ENCODE measurements at places on chromosomes 12 and 14. TPM values are rescaled to one million over a fixed set of nuclear protein-coding genes. Genes with fewer than 3 reads are reported as not detected.

TSPAN19 gene
- not detected for total RNA-seq

KCNC2 gene
- not detected for total RNA-seq

DNA sequence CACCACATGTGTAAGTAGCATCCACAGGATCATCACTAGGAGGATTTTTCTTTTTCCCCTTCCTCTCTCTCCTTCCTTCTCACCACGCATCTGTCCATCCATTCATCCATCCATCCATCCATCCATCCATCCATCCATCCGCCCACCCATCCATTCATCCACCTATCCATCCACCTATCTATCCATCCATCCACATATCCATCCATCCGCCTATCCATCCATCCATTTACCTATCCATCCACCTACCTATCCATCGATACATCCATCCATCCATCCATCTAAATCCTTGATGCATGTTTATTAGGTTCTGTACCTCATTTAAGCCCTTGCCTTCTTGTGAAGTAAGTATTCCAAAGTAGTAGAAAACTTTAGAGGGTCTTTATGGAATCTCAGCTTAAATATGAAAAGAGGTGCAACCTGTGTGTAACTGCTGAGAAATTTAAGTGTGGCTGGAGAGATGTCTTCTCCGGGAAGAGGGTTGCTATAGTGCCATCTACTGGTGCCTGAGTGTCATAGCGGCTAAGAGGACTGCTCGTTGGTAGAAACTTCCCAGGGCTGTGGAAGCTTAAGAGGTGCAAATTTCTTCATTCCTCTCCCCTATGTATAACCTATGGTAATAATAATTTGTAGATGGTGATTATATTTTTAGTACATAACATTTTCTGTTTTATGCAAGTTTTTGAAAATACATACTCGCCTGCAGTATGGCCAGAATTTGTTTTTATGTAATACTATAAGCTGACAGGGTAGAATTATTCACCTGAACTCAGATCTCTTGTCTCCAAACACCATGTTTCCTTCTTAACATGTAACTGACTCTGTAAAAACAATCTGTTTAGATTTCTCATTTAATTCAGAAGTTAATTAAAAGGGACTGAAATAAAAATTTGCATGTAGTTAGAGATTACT lies 46.0 kb downstream of the MYO1H start:
- no peaks in the 10 kb centered on the region for H3K36me3 ChIP-seq
- peaks cover 16% of the 10 kb centered on the region for H3K27me3 ChIP-seq
- no peak overlapping the region for H3K4me3 ChIP-seq
- H3K4me1 ChIP-seq = no peaks in the 10 kb centered on the region

- no peaks in the 10 kb centered on the region for H3K27me3 ChIP-seq
- no peak overlapping the region for H3K4me3 ChIP-seq
- H3K27ac ChIP-seq = peak overlapping the region; percentile 87
Observed at GRCh38 chr14:69712599-69713088, 54.3 kb upstream of the SRSF5 start.

GRCh38 chr12:52280319-52280795 lies 5.9 kb downstream of the KRT86 start:
- peaks cover 11% of the 10 kb centered on the region for H3K4me1 ChIP-seq
- H3K27ac ChIP-seq = no peak overlapping the region
- no peaks in the 10 kb centered on the region for H3K36me3 ChIP-seq
- no peak overlapping the region for H3K4me3 ChIP-seq
- DNase-seq = no peak
- peaks cover 29% of the 10 kb centered on the region for H3K27me3 ChIP-seq

DNA sequence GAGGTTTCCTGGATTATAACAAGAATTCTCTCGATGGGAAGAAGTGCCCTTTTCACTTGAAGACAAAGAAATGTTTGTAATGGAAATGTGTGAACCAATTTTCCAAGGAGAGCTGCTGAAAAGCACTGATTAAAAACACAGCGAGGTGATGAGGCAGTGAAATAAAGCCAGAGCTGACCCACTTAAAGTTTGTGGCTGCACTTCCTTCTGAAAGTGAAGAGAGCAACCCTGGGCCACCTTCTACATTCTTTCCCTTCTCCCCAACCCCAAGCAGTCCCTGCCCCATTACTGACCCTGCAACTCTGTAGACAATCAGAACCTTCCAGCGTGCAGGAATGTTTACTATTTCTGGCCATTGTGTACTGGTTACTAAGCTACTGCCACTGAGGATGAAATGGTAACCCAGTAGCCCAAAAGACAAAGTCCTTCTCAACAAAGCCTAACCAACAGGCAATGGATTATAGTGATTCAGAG lies 173.9 kb downstream of the TTC7B start:
- H3K4me3 ChIP-seq = no peak overlapping the region
- no peaks in the 10 kb centered on the region for H3K4me1 ChIP-seq
- no peak for DNase-seq
- no peaks in the 10 kb centered on the region for H3K27me3 ChIP-seq
- H3K27ac ChIP-seq = no peak overlapping the region

- H3K4me1 ChIP-seq = peaks cover 11% of the 10 kb centered on the region
- H3K27me3 ChIP-seq = peaks cover 25% of the 10 kb centered on the region
- no peak overlapping the region for H3K27ac ChIP-seq
Observed at GRCh38 chr12:131833896-131834641, 5.9 kb downstream of the MMP17 start.

All from activated CD4-positive, alpha-beta T cell treated with anti-CD3 and anti-CD28 coated beads, Interleukin-2, amount 10 ng/mL, durations not matched to agents 7 days and 5 days (primary cell).